Thyroid gland (tissue), 4 donors: ENCODE measurements at places on chromosomes 3 and 15. TPM values are rescaled to one million over a fixed set of nuclear protein-coding genes. Genes with fewer than 3 reads are reported as not detected.

GRCh38 chr3:55283441-55283925, 203.6 kb downstream of the WNT5A start:
- H3K27me3 ChIP-seq, result no peaks in the 10 kb centered on the region
- no peaks in the 10 kb centered on the region for H3K4me1 ChIP-seq

DNA sequence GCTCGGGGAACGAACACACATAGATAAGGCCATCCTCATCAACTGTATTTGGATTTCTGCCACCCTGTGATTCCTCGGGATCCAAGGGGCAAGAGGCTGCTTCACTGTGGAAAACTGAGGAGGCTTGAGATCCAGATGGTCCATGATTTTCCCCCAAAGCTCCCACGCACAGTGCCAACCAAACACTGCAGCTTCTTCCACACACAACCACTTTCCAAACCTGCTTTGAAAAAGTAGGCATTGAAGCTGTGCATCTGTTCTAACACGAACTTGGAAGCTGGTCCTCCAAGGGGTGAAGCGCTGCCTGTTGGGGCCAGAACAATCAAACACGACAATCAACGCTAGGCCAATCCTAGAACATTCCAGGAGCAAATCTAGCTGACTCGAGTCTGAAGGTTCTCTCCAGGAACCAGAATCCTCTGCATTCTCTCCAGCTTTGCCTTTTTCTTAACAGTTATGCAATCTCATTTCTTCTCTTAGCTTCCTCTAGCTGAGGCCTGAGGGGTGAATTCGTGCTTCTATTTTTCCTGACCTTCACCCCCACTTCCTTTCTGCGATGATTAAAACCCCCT, 104.4 kb downstream of the LRRK1 start:
- H3K4me1 ChIP-seq, result no peaks in the 10 kb centered on the region
- no peak overlapping the region for H3K4me3 ChIP-seq
- no peaks in the 10 kb centered on the region for H3K36me3 ChIP-seq
- no peaks in the 10 kb centered on the region for H3K27me3 ChIP-seq

- H3K36me3 ChIP-seq, result no peaks in the 10 kb centered on the region
- DNase-seq, result no peak
- H3K27ac ChIP-seq, result no peak overlapping the region
- H3K27me3 ChIP-seq, result no peaks in the 10 kb centered on the region
- no peaks in the 10 kb centered on the region for H3K4me1 ChIP-seq
Measured at GRCh38 chr3:139552632-139553365, 13.3 kb upstream of the RBP1 start.

- no peaks in the 10 kb centered on the region for H3K27me3 ChIP-seq
- peaks cover 5% of the 10 kb centered on the region for H3K4me1 ChIP-seq
- no peak overlapping the region for H3K4me3 ChIP-seq
- no peak for DNase-seq
- no peaks in the 10 kb centered on the region for H3K36me3 ChIP-seq
Measured at GRCh38 chr15:89852342-89852995, 37.8 kb upstream of the ANPEP start.

- no peaks in the 10 kb centered on the region for H3K27me3 ChIP-seq
- no peak overlapping the region for H3K4me3 ChIP-seq
- no peaks in the 10 kb centered on the region for H3K4me1 ChIP-seq
- H3K36me3 ChIP-seq, result no peaks in the 10 kb centered on the region
- no peak for DNase-seq
Measured at GRCh38 chr3:191424881-191425280, 36.1 kb upstream of the PYDC2 start.

GRCh38 chr15:74788042-74788682, 6.3 kb downstream of the CSK start:
- H3K4me3 ChIP-seq, result no peak overlapping the region
- no peaks in the 10 kb centered on the region for H3K36me3 ChIP-seq
- DNase-seq, result no peak
- H3K27ac ChIP-seq, result no peak overlapping the region
- no peaks in the 10 kb centered on the region for H3K27me3 ChIP-seq

Gene SCAANT1
- total RNA-seq, result not detected

Gene KBTBD13
- total RNA-seq, result not detected

Gene CP
- total RNA-seq, result 46.9 TPM

Gene CCR3
- total RNA-seq, result not detected

Gene GCNT3
- total RNA-seq, result not detected
